ENCODE measurements at places on chromosomes 5 and 9.
A peak's percentile ranks its signal among the peaks of the same experiment; 100 is the strongest.

- DNase-seq: no peak
Measured at GRCh38 chr9:107108342-107109130, 174.5 kb upstream of the RAD23B start.

GRCh38 chr5:120254385-120254784 is 209.7 kb upstream of the PRR16 start:
- no peak for DNase-seq

- DNase-seq: no peak
Measured at GRCh38 chr5:97133101-97133500, 9.3 kb downstream of the LIX1 start.

DNA sequence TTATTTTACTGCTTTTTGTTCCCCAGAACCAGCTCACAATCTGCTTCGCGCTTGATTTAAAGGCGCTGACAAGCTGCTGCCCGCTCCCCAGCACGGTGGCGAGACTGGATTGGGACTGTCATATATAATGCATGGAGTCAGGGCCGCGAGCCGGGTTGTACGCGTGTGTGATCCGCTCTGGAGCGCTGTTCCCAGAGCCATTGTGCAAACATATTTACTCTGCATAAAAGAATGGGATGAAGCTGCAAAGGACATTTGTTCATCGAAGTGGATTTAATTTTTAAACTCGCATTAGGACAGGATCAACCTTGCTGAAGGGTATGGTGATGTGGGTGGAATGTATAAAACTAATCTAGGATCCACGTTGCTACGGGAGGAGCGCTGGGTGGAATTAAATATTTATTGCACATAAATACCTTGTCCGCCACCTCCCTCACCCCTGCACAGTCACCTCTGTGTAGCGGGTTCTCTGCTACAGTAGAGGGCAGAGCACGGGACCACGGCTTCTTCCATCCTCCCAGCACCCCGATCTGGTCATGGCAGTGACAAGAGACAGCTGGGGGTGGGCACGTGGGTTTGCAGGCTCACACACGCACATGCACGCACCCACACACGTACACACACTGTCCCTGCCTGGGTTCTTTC is 18.1 kb upstream of the FCN1 start:
- no peak for DNase-seq

- DNase-seq: no peak
Measured at GRCh38 chr9:71737455-71737854, 30.9 kb downstream of the CEMIP2 start.

DNA sequence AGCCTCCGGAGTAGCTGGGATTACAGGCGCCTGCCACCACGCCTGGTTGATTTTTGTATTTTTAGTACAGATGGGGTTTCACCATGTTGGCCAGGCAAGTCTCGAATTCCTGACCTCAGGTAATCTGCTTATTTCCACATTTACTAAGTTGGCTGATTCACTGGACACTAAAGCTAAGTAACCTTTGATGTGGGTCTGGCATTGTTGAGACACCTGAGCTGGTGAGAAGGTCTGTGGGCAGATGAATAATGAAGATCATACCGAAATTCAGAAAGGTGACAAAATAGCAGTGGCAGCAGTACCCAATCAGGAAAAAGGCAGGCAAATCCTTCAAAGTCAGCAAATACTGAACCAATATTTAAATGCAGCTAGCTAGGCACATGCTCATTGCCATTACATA is 210.6 kb upstream of the ZNF608 start:
- no peak for DNase-seq

DNA sequence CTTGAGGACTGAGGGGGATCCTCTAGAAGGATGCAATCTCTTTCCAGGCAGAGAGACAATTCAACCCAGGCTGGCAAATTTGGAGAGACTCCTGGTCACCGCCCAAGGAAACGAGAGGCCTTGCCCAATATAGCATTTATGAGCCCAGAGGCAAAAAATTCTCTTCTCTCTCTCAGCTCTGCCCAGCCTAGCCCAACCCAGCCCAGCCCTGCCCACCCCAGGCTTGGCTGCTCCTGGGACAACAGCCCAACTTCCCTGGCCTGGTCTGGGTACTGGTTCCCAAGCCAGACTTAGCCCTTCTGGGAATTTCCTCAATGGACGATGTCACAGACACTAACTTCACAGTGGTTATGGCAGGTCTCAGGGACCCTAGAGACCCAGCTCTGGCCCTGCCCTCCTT is 116.5 kb downstream of the PSD2 start:
- no peak for DNase-seq

GRCh38 chr5:6719417-6719816 is 6.2 kb downstream of the TENT4A start:
- DNase-seq: peak; percentile 10

- DNase-seq: no peak
Measured at GRCh38 chr9:89781838-89782540, 177.2 kb downstream of the GADD45G start.

Data from left hindlimb (tissue), 1 donor.